ENCODE measurements at places on chromosomes 12 and 14.
A peak's percentile ranks its signal among the peaks of the same experiment; 100 is the strongest.

DNA sequence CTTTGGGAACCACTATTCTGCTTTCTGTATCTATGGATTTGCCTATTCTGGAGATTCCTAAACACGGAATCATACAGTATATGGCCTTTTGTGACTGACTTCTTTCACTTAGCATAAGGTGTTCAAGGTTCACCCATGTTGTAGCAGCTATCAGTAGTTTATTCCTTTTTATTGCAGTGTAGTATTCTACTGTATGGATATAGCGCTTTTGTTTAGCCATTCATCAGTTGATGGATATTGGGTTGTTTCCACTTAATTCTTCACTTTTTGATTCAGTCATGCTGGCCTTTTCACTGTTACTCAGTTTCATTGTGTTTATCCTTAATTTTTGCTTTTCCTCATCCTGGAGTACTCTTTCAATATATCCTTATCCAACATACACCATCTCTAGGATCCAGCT lies 5.1 kb downstream of the PPP4R4 start:
- no peak for DNase-seq

- no peak for DNase-seq
Measured at GRCh38 chr12:11815397-11815796, 165.9 kb downstream of the ETV6 start.

GRCh38 chr14:56274556-56274955 lies 156.3 kb downstream of the PELI2 start:
- DNase-seq = peak; percentile 58

DNA sequence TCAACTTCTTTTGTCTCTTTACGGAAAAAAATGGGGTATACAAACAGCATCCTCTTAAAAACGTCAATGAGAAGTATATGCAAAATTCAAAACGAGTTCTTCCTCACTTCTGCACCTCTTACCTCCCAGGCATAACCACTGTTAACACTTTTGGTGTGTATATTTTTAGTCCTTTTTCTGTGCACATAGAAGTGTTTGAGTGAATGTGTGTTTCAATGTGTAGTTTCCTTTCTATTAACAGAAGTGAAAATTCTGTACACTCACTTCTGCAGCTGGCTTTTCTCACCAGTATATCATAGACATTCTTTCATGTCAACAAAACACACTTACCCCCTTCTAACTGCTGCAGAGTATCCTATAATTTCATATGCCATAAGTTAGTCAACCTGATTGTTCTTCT lies 5.4 kb downstream of the UBR7 start:
- DNase-seq = no peak

DNA sequence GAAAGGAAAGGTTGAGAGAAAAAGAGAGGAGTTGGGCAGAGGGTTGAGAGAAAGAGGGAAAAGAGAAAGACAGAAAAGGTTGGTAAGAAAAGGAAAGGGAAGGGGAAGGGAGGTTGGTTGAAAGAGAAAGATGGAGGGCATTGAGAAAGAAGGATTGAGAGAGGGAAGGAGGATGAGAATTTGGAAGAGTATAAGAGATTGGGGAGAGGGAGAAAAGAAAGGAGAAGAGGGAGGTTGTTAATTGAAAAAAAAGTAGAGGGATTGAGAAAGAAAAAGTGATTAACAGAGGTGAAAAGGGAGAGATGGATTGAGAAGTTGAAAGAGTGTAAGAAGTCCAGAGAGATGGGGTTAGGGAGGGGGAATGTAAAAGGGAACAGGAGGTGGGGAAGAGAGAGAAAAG lies 21.5 kb upstream of the ERGIC2 start:
- DNase-seq = no peak

GRCh38 chr12:23415180-23415579 lies 534.3 kb downstream of the SOX5 start:
- no peak for DNase-seq

DNA sequence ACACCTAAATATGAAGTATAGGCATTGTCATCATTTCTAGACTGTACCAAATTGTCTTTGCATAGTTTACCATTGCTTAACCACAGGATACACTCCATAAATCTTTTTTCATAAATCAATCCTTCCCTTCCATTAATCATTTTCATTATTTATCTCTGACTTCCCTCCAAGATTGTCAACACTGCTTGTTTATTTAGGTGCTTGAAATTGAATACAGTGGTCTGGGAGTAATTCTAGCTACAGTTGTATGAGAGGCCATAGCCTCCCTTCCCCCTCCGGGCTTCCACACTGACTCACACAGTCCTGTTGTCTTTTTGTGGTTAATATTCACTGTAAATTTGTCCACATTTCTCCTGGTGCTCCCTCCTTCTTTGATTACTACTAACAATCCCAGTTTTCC lies 114.2 kb upstream of the ARID2 start:
- peak; percentile 57 for DNase-seq

DNA sequence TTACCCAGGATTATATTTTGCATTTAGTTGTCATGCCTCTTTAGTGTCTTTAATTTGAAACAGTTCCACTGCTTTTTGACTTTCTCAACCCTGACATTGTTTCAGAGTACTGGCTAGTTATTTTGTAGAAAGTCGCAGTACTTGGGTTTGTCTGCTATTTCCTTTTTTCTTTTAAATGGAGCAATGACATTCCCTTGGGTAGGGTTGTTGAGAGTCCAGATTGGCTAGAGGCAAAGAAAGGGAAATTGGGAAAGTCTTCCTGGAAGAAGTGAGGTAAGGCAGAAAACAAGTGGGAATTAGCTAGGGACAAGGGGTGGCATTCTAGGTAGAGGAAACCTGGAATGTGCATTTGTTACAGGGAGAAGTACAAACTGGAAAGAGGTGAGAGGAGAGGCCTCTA lies 245.9 kb downstream of the EMP1 start:
- no peak for DNase-seq

- DNase-seq = no peak
Measured at GRCh38 chr12:108507971-108508642, 7.0 kb upstream of the FICD start.

DNA sequence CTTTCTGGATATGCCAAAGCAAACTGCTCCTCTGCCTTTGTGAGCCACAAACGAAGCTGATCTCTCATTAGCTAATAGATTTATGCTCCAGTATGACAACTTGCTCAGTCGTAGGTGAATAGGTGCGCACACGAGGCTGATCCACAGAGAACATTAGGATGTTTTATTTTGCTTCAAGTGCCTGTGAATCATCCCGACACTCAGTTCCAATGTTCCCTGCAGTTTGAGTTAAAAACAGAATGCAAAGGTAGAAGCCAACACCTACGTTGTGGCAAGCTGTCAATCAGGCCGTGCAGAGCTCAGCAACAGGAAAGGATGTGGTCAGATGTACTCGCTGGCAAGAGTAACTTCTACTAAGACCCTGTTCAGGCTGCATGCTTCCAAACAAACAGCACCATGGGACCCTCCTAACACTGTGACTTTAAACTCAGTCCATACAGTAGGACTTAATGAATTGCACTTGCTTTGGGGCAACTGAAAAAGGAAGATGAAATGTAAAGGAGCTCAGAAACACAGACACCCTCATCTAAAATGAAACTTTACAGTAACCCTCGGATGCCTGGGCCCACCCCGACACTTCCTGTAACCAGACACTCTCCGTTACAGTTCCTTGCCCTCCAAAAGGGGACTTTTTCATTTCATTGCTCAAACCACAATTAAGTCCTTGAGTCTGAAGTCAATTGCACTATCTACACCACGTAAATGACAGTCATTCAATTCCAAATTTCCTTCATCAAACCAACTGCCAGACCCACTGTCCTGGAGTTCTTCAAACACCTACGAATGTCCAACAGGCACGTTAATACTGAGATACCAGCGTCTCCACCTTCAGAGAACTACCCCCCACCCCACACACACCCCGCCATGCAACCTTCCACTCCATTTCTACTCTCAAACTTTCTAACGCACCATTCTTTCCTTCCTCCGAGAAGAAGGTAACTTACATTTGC lies 1.6 kb downstream of the CCDC88C start:
- no peak for DNase-seq

DNA sequence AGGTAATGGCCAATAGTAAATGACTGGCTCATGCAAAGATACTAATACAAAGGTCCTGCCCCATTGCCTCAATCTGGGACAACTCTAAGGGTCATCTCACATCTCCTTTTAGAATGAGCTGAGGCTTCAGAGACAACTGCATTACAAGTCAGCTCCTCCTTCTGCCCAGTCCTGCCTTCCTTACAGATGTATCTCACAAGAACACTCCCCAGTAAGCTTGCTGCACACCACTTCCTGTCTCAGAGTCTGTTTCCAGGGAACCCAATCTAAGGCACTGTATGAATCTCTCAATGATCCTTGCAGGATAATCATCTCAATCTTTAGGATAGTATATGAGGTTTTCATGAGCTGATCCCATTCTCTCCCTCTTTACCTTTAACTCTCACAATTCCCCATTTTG lies 57.8 kb upstream of the ZDHHC17 start:
- peak; percentile 12 for DNase-seq

GRCh38 chr14:95291859-95292542 lies 27.7 kb downstream of the CLMN start:
- DNase-seq = peak; percentile 11

- DNase-seq = no peak
Measured at GRCh38 chr14:105947599-105947998, 421.2 kb downstream of the TMEM121 start.

GRCh38 chr14:91229743-91230200 lies 14.7 kb downstream of the GPR68 start:
- DNase-seq = no peak

DNA sequence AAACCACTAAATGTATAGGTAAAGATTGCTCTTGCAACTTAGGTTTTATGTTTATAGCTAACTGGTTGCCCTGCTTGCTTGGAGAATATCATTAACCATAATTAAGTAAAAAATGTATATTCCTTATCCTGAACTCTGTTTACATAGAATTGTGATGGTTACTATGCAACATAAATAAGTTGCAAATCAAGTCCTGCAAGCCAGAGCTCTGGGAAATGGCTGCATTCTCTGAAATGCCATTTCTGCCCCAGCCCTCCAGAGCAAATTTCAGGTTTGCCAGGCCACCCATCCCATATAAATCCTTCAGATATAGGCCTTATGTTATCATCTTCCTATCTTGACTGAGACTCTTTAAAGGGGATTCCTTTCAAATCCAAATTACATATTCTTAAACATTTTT lies 118.4 kb upstream of the MYF6 start:
- DNase-seq = no peak

DNA sequence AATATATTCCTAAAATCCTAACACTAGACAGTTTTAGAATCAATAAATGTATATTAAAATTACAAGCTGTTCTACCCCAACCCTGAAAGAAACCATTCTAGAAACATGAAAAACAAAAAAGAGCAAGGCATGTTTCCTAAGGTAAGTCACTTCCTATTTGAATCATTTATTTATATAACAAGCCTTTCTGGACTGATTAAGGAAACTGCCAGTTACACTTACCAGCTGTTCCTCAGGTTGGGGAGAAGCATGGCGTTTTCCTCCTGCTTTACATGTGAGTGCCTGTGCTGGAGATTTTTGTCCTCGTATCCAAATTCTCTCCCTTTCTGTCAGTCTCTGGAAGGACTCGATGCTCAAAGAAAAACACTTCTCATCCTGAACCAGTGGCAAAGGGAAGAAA lies 183.3 kb downstream of the EFCAB11 start:
- DNase-seq = peak; percentile 50

GRCh38 chr12:5487948-5488625 lies 56.2 kb downstream of the NTF3 start:
- DNase-seq = no peak

- peak; percentile 24 for DNase-seq
Measured at GRCh38 chr12:6608592-6609281, 1.6 kb upstream of the CHD4 start.

DNA sequence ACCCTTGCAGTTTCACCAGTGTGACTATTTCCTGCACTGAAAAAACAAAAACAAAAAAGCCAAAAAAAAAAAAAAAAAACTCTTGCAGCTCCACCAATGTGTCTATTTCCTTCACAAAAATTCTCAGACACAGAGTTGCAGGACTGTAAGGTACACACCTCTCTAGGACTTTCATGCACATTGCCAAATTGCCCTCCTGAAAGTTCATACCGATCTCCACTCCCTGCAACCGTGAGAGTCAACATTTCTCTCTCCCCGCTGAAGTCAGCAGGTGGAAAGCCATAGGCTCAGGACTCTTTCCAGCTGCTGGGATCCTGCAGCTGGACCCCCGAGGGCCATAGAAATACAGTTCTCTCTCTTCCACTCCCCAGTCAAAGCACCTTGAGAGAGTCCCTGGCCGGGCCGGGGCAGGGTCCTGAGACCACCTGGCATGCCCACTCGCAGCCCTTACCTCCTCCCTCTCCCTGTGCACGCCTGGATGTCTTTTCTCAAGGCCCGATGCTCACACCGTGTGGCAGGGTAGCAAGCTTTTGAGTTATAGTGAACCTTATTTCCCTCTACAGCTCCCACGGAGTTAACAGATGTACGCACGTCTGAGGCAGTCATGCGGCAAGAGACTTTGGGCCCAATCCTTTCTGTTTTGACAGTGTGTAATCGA lies 23.6 kb downstream of the MMAB start:
- DNase-seq = no peak

- no peak for DNase-seq
Measured at GRCh38 chr12:6957741-6958608, 6.8 kb downstream of the PTPN6 start.

DNA sequence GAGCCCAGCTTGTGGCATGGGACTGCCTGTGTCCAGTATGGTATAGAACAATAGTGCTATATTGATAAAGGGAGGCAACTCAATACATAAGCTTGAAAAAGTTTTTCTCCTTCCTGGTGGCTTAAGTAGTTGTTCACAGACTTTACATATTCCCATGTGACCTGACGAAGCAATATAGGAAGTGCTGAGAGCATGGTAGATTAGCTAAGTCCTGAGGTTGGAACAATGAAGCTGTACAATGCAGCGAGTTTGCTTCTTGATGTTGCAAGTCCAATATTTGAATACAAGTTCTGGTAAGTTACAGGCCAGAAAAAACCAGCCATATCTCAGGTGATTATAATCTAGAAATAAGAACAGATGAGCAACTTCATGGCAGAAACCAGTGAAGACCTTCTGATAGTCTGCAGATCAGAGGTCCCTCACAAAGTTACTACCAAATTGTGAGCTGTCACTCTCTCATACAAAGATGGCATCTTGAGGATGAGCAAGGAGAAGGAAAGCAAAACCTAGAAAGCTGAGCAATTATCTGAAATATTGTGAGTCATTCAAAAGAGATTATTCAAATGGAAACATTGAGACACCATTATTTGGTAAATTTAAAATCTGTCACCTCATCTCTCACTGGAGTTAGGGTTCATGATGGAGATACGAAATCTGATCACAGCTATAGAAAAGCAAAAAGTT lies 72.9 kb upstream of the BTG1 start:
- DNase-seq = no peak
